ENCODE measurements at places on chromosomes 3 and 15.

- no peak for DNase-seq
Measured at GRCh38 chr3:14253707-14254382, 75.2 kb downstream of the LSM3 start.

DNA sequence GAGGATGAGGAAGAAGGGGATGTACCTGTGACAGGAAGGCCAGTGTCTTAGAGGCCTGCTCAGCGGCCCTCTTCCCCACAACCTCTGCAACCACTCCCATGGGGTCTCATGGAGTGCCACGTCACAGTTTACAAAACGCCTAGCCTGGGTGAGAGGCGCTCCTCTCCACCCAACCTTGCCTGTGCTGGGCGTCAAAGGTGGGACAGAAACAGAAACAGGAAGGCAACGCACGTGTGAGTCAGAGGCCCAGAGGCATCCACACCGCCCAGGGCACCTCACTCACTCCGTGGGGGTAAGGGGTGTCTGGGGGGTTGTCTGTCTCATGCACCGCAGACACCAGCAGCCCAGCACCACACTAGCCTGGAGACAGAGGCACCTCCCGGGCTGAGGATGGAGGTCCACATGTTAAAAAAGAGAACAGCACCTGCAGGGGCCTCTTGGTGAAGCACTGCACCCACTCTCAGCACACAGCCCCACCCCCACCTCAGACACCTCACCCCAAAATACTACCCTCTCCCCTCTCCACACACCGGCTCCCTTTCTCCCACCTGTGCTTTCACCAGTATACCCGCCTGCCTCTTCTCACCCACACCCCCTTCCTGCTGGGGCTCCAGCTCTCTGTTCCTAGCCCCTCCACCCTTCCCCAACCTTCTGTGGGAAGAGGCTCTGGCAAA lies 4.7 kb upstream of the CALML4 start:
- DNase-seq = no peak

DNA sequence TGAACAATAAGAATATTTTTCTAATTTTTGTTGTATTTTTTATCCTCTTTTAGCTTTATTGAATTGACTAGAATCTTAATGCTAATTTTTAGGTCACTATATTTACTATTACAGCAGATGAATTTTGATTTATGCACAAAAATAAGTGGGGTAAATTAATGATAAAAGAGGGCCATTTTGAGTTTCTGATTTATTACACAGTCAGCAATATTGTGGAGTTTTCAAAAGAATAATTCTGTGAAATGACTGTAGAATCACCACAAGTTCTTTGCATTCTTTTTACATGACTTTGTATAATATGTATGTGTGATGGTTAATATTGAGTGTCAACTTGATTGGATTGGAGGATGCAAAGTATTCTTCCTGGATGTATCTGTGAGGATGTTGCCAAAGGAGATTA lies 812.4 kb upstream of the DPPA4 start:
- DNase-seq = no peak

DNA sequence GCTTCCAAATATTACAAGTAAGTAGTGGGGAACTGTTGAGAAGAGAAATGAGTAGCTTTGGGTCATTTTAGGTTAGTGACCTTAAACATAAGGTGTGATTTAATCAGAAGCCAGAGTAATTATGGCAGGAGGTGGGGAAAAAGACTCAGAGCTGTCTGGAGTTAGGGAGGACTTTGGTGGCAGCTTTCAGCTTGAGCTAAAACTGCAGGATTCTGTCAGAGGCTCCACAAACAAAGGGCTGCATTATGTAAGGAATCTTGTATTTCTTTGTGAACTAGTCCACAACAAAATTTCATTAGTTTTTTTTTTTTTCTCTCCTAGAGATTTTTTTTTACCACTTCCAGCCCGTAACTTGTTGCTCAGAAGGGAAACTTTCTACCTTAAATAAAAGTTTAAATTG lies 345.3 kb downstream of the TIGIT start:
- DNase-seq = no peak

GRCh38 chr15:77021088-77021481 lies 26.2 kb downstream of the PSTPIP1 start:
- no peak for DNase-seq

GRCh38 chr3:147210676-147211075 lies 195.7 kb downstream of the ZIC4 start:
- no peak for DNase-seq
